ENCODE measurements at places on chromosomes 16 and 17.
A peak's percentile ranks its signal among the peaks of the same experiment; 100 is the strongest.

- DNase-seq = no peak
Observed at GRCh38 chr16:84585467-84585866, 32.4 kb downstream of the COTL1 start.

GRCh38 chr17:8797621-8798175 lies 1.5 kb downstream of the MFSD6L start:
- DNase-seq = no peak

DNA sequence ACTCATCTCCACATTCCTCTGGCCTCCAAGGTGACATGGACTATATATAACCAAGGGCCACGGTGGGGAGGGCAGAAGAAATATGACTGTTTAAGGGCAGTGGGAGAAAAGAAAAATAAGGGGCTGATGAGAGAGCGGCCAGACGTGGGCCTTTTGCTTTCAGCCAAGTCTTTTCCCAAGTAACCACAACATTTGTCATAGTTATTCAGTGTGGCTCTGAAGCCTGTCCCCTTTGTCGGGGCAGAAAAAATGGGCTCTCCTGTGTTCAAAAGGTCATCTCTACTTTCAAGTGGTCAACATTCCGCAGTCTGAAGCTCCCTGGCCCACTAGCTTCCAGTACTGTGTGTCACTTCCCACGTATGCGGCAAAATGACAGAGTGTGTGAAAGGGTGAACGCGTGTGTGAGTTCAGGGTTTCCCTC lies 245.4 kb downstream of the NTN1 start:
- DNase-seq = no peak

DNA sequence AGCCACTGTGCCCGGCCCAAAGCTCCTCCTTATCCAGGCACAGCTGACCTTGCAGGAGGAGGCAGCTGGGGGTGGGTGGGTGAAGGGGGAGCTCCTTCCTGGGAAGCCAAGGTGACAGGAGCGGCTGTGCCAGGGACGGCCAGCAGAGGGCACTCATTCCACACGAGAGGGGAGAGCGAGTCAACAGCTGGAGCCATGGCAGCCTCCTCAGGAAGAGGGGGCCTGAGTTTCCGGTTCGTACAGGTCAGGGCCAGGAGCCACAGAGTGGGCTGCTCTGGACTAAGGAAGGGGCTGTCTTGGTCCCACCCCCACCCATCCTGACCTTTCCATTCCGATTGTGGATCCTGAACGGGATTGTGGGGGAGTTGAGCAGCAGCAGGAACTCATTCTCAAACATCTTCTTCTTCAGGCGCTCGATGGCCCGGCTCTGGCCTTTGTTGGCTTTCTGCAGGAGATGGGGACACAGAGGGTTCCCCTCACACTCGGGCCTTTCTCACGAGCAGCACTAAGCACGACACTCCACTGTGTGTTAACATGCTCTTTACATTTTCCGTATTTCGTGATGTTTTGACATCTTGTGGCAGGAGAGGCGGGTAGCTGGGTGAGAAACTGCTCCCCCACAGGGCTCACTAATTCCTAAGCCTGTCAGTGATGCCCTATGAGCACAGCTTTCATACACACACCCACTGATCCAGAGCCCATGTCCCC lies 61.6 kb downstream of the TIMM22 start:
- DNase-seq = peak; percentile 19

DNA sequence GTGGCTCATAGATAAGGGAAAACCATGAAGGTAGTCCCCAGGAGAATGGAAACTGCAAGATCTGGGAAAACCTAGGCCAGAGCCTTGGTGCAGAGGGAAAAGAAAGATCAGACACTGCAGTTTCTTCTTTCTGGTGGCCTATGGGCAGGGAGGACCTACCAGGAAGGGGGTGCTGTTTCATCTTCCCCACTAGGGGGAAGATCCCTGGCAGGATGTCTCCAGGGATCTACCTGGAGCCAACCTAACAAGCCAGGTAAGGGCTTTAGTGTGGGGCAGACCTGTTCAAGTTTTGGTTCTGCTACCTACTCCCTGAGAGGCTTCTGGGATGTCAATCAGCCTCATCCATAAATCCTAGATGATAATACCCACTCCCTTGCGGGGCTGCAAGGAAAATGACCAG lies 21.4 kb downstream of the TOM1L2 start:
- no peak for DNase-seq

GRCh38 chr17:63140255-63140654 lies 174.2 kb downstream of the TANC2 start:
- DNase-seq = peak; percentile 21

- no peak for DNase-seq
Observed at GRCh38 chr16:88448461-88449266, 4.4 kb upstream of the ZFPM1 start.

- no peak for DNase-seq
Observed at GRCh38 chr16:50228364-50228868, 37.9 kb upstream of the ADCY7 start.

DNA sequence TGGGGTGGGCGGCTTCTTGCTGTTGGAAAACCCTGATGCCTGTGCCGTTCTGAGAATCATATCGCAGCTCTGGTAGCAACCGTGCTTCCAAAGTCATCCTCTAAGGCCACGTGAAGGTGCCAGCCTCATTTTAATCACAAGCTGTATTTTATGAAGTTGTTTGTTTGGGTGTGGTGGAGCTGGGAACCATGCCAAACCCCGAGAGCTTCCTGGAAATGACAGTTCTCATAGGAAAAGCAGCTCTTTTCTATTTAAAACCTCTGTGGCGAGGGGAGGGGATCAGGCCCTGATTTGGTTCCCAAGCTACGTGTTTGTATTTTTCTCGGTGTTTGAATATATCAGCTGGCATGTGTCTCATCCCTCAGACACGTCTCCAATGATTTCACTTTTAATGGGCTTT lies 21.7 kb downstream of the KNOP1 start:
- DNase-seq = peak; percentile 89

- DNase-seq = peak; percentile 43
Observed at GRCh38 chr17:66904760-66905624, 59.5 kb upstream of the CACNG4 start.

- no peak for DNase-seq
Observed at GRCh38 chr16:85844786-85845185, 45.3 kb downstream of the COX4I1 start.

DNA sequence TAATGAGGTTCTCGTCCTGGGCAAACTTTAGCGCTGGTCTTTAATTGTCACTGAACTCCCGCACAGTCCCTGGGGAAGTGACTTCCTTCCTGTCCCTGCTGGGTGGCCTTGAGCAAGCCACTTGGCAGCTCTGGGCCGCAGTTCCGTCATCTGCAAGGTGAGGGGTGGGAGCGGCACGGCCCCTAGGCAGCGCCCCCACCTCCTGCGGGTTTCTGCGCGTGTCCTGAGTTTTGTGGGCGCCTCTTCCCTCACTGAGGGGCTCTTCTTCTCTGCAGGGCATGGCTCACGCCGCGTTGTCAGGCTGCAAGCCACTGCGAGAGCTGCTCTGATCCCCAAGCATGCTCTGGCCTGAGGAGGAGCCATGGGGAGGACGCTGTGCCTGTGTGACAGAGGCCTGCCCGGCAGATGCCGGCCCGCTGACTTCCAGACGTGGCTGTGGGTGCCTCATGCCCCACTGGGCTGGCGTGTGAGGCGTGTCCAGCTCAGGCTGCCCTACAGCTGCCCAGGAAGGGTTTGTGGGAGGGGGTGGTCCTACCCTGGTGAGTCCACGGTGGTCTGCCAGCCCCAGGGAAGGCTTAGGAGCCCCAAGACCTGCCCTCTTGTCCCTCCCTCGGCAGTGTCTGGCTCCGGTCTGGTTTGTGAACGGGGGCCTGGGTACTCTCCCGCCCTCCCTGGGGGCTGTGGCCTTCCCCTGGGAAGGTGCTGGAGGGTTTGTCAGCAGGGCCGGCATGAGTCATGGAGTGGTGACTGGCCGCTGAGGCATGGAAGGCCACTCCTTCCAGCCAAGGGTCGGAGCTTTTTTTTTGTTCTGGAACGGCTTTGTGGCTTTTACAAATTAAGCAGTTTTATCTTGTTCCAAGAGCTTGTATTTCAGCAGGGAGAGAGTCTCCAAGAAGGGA lies 182.0 kb downstream of the SEC14L1 start:
- peak; percentile 99 for DNase-seq

- peak; percentile 53 for DNase-seq
Observed at GRCh38 chr16:86455116-86455515, 55.2 kb upstream of the FOXF1 start.

GRCh38 chr16:81703177-81704155 lies 75.6 kb upstream of the PLCG2 start:
- DNase-seq = peak; percentile 91

DNA sequence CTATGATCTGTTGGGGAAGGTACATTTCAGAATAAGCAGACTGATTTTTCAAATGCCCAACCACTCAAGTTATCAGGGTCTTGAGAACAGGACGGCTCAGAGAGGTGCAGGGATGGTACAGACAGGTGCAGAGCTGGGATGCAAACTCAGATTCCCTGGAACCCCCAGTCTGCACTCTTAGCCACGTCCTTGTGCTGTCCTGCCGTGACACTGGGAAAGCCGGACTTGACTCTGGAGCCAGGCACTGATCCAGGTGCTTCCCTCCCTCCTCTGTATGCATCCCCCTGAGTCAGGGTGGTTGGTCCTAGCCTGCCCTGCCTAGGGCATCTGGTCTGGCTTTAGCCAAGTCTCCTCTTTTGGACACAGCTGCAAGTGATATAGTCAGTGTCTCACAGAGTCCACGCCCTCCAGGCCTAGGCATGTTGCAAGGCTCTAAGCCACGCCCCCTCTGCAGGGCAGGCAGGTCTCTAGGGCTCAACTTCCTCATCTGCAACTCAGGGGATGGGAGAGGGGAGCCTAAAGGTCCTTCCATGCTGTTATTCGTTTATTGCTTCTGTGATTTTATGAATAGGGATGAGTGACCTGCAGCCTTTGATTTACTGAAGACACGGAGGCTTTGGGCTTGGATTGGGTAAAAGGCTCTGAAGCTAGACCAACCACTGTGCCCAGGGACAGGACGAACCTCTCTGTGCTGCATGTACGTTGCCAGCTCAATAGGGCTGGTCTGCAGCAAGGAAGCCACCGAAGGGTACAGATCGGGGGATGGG lies 97.3 kb downstream of the SDK2 start:
- peak; percentile 4 for DNase-seq

- DNase-seq = peak; percentile 98
Observed at GRCh38 chr17:4948931-4949320, 596 bp upstream of the PFN1 start.

- no peak for DNase-seq
Observed at GRCh38 chr17:82029391-82029790, 2.1 kb upstream of the RAC3 start.

DNA sequence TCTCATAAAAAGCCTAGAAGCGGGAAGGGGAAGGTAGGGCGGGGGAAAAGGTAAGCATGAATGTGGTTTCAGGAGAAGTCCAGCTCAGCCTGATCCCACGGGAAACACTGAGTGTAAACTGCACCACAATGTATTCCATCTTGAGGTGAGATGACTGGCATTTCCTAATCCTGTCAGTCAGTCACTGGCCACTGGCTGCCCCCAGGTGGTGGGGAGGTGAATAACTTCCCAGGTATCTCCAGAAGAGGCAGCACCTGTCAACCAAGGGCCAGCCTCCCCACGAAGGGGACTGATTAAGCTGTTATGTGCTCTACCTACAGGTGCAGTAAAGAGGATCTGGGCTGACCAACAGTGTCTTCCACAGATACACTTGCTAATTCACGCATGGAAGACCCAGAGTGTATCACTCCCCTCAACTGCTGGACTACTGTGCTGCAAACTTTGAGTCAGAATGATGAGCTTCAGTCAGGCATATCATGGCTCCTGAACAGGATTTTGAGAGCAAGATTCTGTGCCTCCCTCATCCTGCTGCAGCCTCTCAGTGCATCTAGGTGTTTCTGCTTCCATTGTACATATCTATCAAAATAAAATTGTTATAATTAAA lies 108.5 kb upstream of the CCL2 start:
- DNase-seq = no peak

- DNase-seq = no peak
Observed at GRCh38 chr17:50208611-50209061, 7.2 kb upstream of the COL1A1 start.

DNA sequence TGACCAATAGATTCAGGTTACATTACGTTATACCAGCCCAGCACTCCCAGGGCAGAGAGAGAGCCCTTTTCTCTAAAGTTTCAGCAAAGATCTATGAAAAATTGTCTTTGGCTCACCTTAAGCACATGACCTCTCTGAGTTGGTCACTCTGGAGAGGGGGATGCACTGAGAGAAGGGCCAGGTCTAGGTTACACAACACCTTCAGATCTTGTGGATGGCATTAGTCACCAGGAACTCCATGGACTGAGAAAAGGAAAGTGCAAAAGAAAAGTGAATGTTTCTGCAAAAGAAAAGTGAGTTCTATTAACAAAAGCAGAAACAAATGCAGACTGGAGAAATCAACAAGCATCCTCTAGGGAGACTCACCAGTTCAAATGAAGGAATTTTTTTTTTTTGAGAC lies 253.3 kb upstream of the SALL1 start:
- peak; percentile 55 for DNase-seq
